Glomerular endothelial cell (primary cell): ENCODE measurements at places on chromosomes 4 and X. TPM values are rescaled to one million over a fixed set of nuclear protein-coding genes. Genes with fewer than 3 reads are reported as not detected.

The FGB gene
- total RNA-seq = not detected in 2 replicates

The GPAT3 gene
- 1.4 and 4.0 TPM in 2 replicates for total RNA-seq

- DNase-seq = no peak
Observed at GRCh38 chr4:38209654-38210053, 249.5 kb downstream of the PTTG2 start.

The MND1 gene
- 0.82 and 6.2 TPM in 2 replicates for total RNA-seq

The IL21 gene
- total RNA-seq = not detected in 2 replicates

DNA sequence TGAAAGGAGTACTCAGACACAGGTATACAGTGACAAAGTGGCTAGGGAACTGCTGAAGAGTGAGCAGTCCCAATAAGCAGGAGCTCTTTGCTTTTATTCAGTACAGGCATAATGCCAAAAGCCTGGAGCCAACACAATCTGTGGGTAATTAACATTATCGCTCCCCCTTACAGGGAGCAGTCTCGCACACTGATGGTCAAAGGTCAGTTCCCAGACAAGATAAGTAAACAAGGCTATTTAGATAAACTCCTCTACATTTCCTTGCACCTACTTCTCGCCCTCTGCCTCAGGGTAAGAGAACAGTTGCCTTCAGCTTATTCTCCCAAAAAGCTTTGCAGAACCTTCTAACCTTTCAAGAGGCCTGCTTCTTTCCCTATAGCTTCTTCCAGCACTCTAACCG is 73.9 kb upstream of the TAF9B start:
- DNase-seq = no peak

The CFAP299 gene
- total RNA-seq = not detected in 2 replicates

DNA sequence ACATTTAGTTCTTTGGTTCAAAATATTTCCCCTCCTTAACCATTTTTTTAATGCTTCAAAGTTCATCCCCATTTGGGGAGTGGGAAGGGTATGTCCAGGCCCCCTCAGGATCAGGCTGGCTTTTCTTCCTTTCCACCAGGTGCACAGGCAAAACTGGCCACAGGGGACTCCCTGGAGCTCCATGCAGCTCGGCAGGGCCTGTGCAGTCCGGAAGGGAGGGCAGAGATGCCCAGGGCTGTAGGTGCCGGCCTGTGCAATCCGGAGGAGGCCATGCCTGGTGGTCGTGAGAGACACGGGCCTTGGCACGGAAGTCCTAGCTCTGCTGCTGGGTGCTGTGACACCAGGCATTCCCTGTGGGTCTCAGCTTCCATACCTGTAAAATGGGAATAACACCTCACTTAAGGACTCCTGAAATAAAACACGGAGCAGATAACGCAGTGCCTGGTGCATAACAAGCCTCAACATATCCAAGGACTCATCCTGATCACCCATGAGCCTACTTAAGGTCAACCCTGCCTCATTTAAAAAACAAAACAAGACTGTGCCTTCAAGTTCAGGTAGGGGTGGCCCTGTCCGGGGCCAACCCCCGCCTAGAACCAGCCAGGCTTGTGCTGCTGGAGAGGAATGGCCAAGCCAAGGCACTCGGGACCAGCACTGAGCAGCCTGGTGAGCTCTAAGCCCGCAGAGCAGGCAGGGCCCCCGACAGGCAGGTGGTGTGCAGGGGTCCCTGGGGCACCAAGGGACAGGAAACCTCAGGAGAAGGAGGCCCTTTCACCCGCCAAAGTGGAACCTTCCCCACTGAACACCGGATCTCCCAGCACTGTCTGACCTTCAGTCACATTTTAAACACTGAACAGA is 21.2 kb upstream of the CYP4V2 start:
- no peak for DNase-seq

GRCh38 chrX:107726816-107727534 is 48.6 kb downstream of the TSC22D3 start:
- no peak for DNase-seq

- DNase-seq = no peak
Observed at GRCh38 chrX:131216828-131217227, 72.3 kb downstream of the IGSF1 start.
